M059J (cell line): ENCODE measurements at places on chromosomes 4 and X.
A peak's percentile ranks its signal among the peaks of the same experiment; 100 is the strongest.

- DNase-seq, result no peak
These were observed 614.7 kb upstream of the EPHA5 start for GRCh38 chr4:66284991-66285451.

DNA sequence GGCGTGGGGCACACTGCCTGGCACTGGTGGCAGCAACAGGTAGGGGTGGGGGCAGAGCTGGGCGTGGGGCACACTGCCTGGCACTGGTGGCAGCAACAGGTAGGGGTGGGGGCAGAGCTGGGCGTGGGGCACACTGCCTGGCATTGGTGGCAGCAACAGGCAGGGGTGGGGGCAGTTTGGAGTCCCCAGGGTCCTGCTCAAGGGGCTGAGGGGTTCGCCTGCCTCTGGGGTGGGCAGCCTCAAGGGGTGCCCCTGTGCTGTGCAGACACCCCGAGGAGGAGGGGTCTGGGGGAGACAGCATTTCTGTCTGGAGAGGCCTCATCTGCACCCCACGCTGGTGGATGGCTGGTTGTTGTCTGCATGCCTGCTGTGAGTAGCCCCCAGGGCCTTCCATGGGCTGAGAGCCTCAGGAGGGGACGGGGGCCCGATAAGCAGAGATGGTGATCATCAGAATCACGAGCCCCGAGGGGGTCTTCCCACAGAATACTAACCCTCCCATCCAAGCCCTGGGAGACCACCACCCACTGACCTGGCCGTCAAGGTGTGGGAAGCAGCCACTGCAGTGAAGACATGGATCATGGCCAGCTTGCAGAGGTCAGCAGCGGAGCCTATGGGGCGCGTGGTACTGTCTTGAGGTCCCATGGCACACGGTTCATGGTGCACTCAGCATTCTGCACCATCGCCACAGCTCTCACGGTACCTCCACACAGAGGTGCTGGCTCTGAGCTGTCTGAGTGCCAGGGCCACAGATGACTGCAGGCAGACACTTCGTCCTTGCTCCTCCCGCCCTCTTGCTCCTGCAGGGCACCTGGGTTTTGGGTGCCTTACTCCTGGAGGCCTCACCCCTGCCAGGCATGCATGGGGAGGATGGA is 21.5 kb downstream of the NAT8L start:
- no peak for DNase-seq

DNA sequence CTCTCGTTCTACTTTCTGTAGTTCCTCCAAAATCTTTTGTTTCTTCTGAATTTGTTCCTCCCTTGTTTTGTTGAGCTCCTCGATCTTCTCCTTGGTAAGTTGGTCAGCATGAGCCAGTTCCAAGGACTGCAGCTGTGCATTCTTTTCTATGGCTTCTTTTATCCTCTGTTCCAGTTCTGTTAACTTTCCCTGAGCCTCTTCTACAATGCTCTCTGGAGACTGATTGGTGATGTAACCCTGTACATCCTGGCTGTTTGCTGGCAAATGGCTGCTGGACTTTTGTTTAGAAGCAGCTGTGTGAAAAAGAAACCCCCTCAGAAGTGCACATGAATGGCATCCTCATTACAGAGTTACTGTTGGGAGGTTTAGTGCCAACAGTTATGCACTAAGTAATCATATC is 70.5 kb upstream of the COX18 start:
- DNase-seq, result no peak

DNA sequence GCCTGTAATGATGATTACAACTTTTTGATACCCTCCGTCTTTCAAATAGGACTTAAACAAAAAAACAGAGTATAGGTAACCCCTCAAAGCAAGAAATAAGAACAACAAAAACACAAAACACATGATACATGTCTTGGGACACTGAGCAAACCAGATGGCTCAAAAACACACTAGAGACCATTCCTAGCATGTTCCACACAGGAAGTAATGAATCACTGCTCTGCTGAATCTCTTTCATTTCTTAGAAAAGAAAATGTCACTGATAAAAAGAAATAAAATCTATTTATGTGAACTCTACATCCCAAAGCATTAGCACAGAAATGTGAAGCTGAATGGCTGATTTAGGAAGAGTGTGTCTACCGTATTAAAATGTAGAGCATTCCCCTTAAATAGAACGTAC is 134.5 kb upstream of the IL15 start:
- DNase-seq, result peak; percentile 4

GRCh38 chrX:110043506-110043905 is 40.6 kb downstream of the TMEM164 start:
- DNase-seq, result no peak

GRCh38 chr4:25966171-25966570 is 52.2 kb downstream of the SMIM20 start:
- no peak for DNase-seq

- peak; percentile 88 for DNase-seq
These were observed 62.9 kb downstream of the MAOA start for GRCh38 chrX:43718956-43719355.
